Motor neuron (in vitro differentiated cells): ENCODE measurements at places on chromosomes 3 and 15. TPM values are rescaled to one million over a fixed set of nuclear protein-coding genes. Genes with fewer than 3 reads are reported as not detected.

DNA sequence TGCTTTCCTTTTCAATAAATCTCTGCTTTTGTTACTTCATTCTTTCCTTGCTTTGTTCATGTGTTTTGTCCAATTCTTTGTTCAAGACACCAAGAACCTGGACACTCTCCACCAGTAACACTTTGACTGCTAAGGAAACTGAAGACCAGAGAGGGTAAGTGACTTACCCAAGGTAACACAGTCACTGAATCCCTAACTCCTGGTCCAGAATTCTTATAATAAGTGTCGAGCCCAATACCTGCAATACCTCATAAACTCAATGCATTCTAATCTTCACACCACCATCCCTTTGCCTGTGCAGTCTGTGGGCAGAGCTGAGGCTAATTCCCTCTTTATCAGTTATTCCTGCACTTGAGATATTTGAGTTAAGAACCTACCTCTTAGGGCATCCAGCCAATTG, 237.8 kb downstream of the UACA start:
- no peak for ATAC-seq

LRRC31 gene
- total RNA-seq = 0.19 and 0.24 TPM in 2 replicates

- ATAC-seq = no peak
These were observed 523.1 kb upstream of the FRG2C start for GRCh38 chr3:75140904-75141615.

- no peak for ATAC-seq
These were observed 18.1 kb upstream of the SLC27A2 start for GRCh38 chr15:50163719-50164410.

GRCh38 chr3:55558316-55558715, 71.2 kb upstream of the WNT5A start:
- ATAC-seq = no peak

ZNF860 gene
- not detected in 2 replicates for total RNA-seq

SYNPR gene
- total RNA-seq = 0.25 TPM in 1 of 2 replicates, not detected in the other

- ATAC-seq = no peak
These were observed 163.7 kb downstream of the MEIS2 start for GRCh38 chr15:36936613-36937012.
